ENCODE measurements at places on chromosomes 7 and 10.

- no peak for DNase-seq
Measured at GRCh38 chr10:107790271-107790670, 625.8 kb upstream of the SORCS1 start.

GRCh38 chr7:55413442-55413841, 48.3 kb downstream of the LANCL2 start:
- no peak for DNase-seq

DNA sequence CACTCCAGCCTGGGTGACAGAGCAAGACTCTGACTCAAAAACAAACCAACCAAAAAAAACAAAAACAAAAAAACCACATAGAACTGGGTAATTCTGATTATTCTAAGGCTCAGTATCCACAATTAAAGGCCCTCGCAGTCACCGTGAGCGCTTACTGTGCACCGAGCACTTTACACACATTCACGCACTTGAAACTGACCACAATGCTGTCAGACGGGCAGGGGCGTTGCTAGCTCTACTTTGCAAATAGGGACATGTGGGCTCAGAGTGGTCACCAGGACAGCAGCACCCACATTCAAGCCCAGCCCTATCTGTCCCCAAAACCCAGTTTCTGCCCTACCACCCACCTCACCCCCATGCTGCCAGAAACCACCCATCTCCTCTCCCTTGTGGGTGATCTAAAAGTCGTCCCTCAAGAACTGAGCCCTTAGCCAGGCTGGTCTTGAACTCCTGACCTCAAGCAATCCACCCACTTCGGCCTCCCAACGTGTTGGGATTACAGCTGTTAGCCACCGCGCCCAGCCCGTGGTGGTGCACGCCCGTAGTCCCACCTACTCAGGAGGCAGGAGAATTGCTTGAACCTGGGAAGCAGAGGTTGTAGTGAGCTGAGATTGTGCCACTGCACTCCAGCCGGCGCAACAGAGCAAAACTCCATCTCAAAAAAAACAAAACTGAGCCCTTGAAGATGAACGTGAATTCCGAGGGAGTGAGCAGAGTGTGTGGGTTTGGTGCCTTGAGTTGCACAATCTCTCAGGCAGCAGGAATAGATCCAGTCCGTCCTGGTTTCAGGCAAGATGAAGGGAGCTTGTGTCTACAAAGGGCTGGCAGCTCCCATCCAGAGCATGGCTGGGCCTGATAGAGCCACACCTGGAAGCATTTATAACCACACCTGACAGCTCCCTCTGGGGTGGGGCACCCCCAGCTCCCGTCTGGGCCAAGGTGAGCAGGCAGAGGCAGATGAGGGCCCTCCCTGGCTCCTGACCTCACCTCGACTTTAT, 5.4 kb upstream of the HSPB1 start:
- no peak for DNase-seq

GRCh38 chr7:39894904-39895303, 55.2 kb upstream of the CDK13 start:
- DNase-seq = no peak

DNA sequence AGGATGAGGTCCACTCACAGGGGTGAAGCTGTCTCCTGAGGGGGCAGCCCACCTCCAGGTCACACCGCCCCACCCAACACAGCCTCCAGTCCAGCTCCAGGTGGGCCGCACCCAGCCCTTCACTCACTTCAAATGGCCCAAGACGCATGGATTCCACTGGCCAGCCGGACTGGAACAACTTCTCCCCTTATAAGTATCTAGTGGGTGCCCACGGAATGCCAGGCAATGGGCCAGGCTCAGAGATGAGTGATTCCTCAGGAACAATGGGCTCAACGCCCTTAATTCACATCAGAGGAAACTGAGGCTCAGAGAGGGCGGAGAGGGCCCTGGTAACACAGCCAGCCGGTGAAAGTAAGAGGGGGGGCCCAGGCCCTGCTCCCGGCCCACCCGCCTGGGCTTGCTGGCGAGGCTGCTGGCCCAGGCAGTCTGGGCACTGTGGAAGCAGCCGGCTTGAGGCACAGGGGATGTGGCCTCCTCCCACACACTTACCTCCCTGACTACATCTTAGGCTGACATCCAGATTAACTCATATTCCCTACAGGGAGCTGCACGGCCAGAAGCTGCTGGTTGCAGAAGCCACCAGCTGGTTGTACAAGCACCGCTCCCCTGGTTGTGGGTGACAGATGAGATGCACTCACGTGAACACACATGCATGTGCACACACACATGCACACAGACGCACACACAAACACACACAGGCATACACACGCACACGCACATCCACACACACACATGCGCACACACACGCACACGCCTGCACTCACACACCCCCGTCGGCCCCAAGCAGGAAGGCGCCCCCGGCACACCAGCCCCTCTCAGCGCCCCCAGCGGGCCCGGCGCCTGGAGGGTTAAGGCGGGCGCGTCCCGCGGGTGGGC, 1.0 kb upstream of the FAM20C start:
- DNase-seq = no peak

GRCh38 chr7:36823353-36823752, 99.1 kb upstream of the AOAH start:
- no peak for DNase-seq

DNA sequence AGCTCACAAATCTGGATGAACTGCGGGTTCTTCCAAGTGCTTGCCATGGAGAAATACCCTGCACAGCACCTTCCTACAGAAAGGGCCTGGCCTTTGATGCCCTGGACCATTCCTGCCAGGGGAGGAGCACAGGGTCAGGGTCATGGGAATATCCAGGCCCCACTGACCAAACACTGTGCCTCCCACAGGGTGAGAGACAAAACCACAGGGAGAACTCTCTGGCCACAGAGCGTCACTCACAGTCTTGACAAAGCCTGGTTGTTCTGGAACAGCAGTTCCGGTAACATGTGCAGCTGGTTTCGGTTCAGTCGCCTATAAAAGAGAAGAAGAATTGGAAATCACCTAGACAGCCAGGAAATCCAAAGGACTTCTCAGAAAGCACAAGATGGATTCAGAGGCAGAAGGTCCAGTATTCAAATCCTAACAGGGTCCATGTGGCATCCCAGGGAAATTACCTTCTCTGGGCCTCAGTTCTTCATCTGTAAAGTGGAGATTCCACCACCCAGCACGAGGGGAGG, 28.1 kb downstream of the SLIT1 start:
- no peak for DNase-seq

DNA sequence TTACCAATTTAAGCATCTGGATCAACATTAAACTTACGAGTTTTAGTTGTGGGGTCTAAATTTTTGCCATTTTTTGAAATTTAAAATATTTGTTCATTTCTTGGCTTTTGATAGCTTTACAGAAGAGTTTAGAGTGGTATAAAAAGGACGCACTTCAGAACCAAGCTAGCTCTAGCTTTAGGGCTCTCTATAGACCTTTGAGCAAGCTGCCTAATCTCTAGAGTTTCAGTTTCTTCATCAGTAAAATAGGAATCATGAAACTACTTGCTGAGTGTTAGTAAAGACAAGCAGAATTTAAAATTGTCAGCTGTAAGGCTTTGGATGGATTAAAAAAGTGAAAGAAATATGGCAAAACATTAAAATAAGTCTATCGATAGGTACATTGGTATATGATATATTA, 266.5 kb downstream of the IPMK start:
- DNase-seq = no peak

GRCh38 chr10:5871596-5871995, 18.1 kb downstream of the ANKRD16 start:
- no peak for DNase-seq

DNA sequence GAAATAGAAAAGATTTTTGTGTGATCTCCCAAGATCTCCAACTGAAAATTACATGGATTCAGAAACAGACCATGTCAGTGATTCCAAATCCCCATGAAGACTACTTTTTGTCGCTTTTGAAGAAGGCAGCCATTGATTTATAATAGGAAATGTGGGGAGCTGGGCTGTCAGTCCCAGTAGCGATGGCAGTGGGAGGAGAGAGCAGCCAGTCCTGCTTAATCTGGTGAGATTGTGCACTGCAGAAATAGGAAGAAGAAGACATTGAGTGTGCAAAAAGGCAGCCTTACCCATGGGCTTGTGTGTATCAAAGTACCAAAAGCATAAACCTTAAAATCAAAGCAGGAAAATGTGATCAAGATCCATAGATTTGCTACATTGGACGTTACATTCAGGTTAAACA, 4.8 kb downstream of the ADRB1 start:
- no peak for DNase-seq

DNA sequence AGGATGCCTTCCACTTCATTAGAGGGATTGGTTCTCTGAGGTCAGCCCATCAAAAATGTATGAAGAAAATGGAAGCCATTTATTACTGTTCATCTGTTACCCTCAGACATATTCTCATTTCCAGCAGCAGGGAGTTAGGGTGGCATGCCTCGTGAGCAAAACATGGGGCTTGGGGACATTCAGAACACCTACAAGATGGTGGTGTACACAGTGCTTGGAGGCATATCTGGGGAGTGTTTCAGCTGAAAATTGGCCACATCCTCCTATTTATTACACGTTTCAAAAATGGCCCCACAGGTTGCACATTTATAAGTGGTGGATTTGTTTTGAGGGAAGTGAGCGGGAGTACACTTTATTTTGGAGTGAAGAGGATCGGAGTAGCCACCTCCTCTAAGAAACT, 93.4 kb downstream of the SPAG6 start:
- no peak for DNase-seq

DNA sequence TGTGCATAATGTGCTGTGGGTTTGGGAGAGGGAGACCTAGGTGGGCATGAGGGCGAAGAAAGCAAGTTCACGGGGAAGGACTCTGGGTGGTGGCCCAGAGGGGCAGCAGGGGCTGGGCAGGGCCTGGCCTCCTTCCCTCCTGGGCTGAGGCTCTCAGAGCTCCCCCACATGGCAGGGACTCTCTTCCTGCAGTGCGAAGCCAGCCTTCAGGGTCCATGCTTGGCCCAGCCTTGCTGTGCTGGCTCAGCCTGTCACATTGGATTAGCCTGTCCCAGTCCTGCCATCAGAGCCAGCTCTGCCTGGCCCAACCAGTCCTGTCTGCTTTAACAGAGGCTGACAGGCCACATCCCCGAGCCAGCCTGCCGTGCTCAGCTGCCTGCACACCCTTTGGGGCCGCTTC, 20.4 kb upstream of the ZNF488 start:
- no peak for DNase-seq

GRCh38 chr10:95664543-95664942, 8.0 kb upstream of the ALDH18A1 start:
- no peak for DNase-seq

All from CMK (cell line).